DMS79 treated with DMSO at 0.1 percent for 48 hours (cell line): ENCODE measurements at places on chromosomes 5 and 9.

- DNase-seq, result no peak
Measured at GRCh38 chr5:76703707-76704106, 12.2 kb upstream of the F2R start.

DNA sequence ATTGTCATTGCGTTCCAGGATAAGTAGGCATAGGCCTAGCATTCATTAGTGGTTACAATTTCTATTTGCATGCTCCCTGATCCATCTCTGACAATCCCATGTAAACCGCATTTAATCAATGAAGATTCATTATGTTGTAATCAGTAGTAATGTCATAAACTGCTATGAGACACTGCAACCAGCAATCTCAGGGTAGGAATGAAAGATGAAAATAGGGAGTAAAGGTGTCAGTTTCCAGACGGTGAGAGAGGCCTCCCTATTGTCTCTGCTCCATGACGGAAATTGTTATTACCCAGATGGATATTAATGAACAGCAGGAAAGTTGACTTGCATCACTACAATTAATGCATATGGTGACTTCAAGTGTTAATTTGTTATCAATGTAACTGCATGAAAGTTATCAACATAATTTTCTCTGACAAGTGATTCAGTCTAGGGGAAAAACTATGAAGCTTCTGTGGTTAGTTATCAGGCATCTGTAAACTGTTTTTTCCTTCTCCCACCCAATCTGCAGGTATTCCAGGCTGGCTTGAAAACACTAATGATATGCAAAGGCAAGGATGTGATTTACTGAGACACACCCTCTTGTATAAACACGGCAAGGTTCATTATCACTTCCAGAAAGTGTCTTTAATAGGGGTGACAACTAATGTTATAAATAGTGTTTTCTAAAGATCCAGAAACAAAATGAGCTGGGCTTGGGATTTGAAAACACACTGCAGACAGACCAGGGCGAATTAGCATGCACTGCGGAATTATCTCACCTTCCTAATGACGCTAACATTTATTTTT is 73.5 kb downstream of the ZNF622 start:
- no peak for DNase-seq

DNA sequence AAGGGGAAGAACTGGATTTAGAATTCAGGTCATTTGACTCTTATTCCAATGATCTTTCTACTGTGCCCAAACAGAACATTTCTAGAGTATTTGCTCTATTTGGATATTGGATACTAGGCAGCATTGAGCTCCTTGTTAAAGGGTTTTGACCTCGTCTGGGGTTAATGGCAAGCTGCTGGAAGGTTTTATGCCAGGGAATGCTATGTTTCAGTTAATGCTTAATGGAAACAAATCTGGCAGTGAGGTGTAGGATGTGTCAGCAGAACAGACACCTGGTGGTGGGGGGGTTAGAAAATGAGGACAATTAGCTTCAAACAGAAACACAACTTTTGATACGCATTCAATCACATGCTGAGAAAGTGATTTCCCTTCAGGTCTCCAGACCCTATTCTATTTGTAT is 51.5 kb downstream of the AGXT2 start:
- no peak for DNase-seq

- peak; percentile 33 for DNase-seq
Measured at GRCh38 chr5:17203329-17204132, 13.9 kb upstream of the BASP1 start.

DNA sequence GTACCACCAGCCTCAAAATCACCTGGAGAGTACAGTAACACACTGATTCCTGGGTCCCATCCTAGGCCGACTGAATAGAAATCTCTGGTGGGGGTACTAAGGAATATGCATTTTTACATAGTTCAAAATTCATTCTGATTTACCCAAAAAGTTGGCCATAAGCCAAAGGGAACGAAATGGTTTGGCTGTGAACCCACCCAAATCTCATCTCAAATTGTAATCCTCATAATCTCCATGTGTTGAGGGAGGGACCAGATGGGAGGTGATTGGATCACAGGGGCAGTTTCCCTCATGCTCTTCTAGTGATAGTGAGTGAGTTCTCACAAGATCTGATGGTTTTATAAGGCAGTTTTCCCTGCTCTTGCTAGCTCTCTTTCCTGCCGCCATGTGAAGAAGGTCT is 31.1 kb downstream of the MEGF9 start:
- DNase-seq, result no peak

DNA sequence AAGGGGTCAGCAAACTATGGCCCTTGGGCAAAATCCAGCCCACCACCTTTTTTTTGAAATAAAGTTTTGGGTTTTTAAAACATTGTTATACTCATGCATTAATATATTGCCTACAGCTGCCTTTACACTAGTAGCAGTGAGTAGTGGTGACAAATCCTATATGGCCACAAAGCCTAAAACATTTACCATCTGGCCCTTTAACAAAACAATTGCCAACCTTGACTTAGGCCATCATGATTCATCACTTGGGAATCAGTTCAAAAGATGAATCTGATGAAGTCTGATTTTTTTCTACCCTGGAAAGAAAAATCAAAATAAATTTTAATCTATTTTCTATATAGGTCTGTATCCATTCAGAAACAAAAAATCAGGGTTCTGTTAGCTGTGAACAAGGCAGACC is 484.9 kb downstream of the BNC2 start:
- no peak for DNase-seq

- DNase-seq, result no peak
Measured at GRCh38 chr9:36099718-36100117, 36.8 kb upstream of the GLIPR2 start.

DNA sequence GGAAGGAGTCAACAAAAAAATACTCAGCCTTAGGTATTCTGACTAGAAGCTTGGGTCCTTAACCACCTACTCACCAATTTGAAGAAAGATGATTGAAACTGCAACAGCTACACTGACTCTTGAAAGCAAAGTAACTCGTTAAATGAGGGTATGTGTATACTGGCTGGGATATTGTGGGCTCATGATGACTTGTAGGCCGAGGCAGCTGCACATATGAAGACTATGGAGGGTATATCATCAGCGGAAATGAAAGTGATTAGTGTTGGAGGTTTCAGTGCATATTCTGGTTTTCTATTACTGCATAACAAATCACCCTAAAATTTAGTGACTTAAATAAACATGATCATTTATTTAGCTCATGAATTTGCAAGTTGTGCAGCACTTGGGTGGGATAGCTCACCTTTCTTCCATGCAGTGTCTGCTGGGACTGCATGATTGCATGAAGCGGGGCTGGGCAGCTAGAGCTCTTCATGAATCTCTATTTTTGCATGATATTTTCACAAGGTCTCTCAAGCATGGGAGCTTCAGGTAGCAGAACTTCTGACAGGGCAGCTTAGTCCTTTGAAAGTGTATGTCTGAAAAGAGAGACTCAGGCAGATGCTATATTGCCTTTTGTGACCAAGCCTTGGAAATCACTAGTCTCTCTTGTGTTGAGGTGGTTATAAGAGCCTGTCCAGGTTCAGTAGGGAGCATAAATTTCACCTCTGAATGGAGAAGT is 96.1 kb upstream of the CDKN2B start:
- DNase-seq, result no peak

DNA sequence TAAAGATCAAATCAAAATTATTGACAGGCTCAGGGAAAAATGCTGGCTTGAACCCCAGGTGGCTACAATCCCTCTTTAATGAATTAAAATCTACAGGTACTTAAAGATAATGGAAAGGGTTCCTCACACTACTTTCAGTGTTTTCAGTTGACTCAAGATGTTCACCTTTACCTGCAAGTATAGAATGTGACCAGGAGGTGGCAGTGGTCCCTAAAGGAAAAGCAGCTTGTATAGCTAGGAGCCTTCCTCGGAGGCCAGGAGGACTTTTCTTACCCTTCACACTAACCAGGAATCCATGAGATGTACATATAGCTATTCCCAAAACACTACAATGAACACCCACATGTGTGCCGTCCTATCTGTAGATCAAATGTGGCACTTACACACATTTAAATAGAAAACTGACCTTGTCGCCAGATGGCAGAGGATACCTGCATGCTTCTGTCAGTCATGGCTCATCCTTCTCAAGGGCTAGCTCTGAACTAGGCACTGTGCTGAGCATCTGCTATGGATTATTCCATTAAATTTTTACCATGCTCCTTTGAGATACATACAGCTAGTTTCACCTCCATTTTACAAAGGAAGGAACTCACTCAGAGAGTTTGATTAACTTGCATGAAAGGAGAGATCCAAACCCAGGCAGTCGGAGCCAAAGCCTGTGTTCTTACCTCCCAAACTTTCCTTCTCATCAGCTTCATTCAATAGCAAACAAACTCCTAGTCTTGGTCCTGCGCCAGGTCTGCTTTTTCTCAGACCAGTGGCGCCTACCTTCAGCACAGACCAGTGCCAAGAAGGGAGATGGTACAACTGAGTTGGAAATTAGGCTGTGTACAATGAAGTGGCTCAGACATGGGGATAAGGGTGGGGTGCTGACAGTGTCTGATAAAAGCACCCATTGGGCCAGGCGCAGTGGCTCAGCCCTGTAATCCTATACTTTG is 24.5 kb downstream of the C9orf152 start:
- peak; percentile 61 for DNase-seq

DNA sequence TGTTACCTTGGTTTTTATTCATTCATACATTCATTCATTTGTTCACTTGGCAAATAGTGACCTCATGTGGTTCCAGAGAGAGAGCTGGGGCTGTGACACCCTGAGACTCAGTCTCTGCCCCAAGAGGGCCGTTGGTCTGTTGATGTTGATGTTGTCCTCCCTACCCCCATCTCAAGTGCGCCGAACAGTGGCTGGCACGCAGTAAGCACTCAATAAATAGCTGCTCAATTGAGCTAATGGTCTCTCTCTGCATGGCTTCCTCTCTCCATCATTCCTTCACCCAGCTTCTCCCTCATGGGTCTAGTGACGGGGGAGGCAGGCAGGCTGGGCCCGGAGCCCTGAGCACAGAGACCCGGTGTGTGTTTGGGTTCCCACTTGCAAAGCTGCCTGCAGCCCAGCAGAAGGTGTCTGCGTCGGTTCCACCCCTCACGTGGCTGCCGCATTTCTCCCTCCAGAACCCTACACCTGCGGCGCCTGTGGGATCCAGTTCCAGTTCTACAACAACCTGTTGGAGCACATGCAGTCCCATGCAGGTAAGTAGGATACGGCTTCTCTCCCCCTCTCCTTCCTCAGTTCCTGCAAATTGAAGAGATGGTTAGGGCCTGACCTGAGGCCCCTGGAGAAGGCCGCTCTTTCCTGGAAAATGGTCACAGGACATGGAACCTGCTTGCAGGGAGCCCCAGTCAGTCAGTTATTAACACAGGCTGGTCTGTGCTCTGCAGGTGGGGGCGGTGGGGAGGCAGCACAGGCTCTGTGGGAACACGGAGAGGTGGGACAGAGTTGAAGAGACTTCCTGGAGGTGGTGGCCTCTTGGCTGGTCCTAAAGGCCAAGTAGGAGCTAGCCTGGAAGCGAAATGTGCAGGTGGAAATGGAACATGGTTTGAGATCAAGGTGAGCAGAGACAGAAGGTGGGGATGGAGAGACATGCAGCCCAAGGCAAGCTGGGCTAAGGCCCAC is 42.0 kb downstream of the AMBP start:
- DNase-seq, result no peak

DNA sequence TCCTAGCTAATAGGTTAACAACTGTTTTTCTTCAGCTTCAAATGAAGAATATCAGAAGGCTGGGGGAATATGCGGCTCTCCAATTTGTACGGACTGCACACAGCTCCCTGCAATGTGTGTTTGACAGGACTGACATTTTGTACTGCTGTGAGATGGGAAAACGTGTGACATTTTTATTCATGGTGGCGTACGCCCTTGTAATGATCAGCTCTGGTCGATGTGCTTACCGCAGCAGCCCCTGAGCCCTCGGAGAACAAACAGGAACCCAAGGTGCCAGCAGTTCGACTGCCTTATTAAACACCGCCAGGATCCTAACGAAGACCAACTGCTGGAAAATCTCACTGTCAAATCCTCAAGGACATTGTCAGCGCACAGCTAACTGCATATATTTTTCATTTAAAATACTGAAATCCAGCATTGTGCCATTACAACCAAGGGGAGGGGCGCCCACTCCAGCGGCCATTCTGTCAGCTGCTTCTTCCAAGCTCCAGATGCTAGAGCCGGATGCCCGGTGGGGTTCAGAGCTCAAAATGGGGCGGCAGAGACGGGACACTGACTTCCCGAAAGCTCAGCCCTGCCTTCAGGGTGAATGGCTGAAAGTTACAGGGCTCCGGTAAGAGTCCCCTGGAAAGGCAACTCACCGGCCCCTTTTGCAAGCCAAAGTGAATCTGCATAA is 66.8 kb downstream of the CRB2 start:
- DNase-seq, result no peak

DNA sequence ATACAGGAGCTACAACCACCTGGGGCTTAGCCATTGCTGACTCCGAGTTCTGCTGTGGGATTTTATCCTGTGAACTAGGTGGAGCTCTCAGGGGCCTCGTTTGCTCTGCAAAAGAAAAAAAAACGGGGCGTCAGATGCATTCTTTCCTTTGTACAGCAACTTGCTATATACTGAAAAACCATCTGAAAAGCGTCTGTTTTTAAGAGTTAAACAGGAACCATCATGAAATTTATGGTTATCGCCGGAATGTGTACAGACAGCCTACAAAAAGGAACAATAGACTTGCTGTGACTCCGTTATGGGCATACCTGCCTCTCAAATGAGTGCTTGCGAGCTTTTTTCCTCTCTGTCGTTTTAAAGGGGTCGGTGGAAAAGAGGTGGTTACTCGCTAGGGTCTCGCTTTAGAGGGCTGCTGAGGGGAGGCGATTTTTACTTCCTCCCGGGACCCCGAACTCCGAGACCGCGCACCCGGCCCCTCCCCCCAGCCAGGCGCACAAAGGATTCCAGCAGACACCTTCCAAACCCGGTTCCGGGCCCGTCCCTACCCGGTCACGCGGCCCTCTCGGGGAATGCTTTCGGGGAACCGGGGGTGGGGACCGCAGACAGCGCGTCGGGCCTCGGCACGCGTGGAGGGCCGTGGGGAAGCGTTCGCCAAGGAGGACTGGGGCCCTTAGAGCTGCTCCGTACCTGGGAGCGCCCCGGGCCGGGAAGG is 826 bp downstream of the PAIP1 start:
- peak; percentile 23 for DNase-seq

GRCh38 chr9:38344566-38345324 is 47.8 kb upstream of the ALDH1B1 start:
- no peak for DNase-seq

- DNase-seq, result no peak
Measured at GRCh38 chr9:94991961-94992907, 265.7 kb downstream of the AOPEP start.

DNA sequence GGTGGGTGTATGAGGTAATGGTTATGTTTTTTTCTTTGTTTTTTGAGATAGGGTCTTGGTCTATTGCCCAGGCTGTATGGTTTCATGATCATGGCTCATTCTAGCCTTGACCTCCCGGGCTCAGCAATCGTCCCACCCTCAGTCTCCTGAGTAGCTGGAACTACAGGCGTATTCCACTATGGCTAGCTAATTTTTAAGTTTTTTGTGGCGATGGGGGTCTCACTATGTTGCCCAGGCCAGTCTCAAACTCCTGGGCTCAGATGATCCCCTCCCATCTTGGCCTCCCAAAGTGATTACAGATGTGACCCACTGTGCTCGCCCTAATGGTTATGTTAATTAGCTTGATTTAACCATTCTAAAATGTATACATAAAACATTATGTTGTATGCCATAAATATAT is 5.6 kb downstream of the CNTLN start:
- no peak for DNase-seq

- no peak for DNase-seq
Measured at GRCh38 chr5:142482207-142482606, 157.4 kb upstream of the SPRY4 start.
